Esophagus mucosa (tissue), 1 donor: ENCODE measurements at places on chromosomes 2 and 18. TPM values are rescaled to one million over a fixed set of nuclear protein-coding genes. Genes with fewer than 3 reads are reported as not detected.

DNA sequence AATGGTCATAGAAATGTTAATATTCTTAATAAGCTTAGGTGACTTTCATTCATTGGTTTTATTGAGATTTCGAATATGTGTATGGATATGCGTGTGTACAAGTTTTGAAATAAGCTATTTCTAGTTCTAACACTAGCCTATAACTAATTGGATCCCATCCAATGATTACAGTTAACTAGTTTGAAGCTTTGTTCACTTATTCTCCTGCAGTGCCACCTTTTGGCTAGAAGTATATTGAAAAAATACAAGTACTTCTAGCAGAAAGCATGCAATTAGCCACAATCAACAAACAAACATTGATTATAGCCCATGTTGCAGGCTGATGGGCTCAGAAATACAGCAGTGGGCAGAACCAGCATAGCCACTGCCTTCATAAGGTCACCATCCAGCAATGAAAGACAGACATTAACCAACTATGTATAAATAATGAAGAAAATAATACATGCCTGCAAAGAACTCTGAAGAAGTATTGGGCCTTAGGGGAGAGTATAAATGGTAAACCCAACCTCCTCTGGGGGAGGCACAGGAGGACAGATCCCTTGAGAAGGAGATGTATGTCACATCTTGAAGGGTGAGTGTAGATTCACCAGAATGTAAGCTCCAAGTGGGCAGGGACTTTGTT lies 5.1 kb upstream of the PIEZO2 start:
- ATAC-seq = no peak

DNA sequence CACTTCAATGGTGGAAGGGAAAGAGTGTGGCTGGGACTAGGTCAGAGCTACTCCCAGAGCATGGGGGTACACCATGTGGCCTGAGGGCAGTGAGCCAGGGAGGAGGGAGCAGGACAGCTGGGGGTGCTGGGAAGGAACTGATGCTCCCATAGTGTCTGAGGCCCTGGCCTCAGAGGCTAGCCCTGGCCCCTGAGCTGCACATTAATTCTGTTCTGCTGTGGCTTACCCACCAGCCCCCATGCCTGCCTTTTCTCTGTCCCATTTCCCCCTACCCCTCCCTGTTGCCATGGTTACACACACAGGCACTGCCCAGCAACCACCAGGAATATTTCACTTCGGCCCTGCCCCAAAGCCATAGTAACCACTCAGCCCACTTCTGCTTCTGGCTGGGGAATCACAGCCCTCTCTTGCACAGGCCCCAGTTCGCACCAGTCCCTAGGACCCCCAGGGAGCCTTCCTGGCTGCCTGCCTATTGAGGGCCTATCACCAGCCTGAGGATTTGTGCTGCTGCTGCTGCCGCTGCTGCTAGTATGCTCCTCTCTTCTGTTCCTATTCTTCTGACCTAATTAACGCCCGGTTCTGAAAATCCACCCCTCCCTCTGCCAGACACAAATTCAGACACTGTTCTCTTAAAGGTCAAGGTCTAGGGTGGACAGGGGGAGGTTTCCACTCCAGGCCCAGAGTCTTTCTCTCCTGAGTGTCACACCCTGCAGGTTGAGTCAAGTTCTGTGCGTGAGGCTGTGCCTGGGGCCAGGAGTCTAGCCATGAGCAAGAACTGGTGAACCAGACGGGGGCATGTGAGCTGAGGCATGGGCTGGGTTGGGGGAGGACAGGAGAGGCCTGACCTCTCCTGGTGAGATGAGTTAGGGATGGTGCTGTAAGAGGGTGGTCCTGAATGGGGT lies 87.1 kb upstream of the MCFD2 start:
- no peak for ATAC-seq

DNA sequence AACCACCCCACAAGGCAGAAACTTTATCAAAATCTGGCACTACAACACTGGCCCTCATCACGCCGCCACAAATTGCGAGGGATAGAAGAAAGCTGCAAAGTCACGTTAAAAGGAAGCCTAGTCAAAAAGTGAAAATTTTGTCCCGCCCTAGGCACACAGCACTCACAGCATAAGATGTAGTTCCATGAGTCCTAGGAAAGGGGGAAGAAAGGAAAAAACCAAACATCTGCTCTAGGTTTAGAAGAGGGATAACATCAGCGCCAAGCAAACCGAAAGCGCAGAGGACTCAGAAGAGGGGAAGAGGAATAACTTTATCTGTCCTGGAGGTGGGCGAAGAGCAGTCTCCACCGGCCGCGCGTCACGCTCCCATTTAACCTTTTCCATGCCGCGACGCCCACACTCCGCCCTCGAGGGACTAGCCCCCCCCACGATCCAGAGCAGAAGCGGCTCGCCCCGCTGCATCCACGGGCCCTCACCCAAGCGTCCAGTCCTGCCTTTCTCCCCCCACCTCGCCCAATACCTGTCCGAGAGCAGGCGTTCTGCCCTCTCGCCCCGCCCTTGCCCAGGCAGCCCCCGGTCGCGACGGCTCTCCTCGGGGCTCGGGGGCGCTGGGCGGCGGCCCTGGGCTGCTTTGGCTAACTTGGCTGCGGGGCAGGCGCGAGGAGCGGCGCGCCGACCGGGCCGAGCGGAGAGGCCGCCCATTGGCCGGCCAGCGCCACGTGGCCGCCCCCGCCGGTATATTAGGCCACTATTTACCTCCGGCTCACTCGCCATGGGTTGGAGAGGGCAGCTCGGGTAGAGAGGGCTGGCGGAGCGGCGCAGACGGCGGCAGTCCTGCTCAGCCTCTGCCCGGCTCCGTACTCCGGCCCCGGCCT lies at the start of gene HOXD1:
HOXD1 (plus strand) TSS at position 770 of the 875 bp plus-strand sequence. CDS start 134 bp downstream, outside the sequence.
- ATAC-seq = peak; percentile 83

- ATAC-seq = no peak
Observed at GRCh38 chr18:48364146-48364545, 45.0 kb downstream of the ZBTB7C start.

GRCh38 chr2:144379851-144380311 lies 140.0 kb downstream of the ZEB2 start:
- ATAC-seq = no peak

GRCh38 chr18:57505231-57505630 lies 70.1 kb downstream of the ONECUT2 start:
- no peak for ATAC-seq

DNA sequence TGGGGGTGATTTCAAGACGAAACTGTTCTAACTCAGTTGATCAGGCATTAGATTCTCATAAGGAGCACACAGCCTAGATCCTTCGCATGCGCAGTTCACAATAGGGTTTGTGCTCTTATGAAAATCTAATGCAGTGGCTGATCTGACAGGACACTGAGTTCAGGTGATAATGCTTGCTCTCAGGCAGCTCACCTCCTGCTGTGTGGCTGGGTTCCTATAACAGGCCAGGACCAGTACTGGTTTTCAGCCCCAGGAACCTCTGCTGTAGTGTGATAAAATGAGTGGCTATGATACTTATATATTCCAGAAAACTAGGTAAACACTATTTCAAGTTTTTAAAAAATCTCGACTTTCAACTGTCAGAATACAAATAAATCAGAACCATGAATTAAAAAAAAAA lies 271.4 kb downstream of the GALNT13 start:
- no peak for ATAC-seq

DNA sequence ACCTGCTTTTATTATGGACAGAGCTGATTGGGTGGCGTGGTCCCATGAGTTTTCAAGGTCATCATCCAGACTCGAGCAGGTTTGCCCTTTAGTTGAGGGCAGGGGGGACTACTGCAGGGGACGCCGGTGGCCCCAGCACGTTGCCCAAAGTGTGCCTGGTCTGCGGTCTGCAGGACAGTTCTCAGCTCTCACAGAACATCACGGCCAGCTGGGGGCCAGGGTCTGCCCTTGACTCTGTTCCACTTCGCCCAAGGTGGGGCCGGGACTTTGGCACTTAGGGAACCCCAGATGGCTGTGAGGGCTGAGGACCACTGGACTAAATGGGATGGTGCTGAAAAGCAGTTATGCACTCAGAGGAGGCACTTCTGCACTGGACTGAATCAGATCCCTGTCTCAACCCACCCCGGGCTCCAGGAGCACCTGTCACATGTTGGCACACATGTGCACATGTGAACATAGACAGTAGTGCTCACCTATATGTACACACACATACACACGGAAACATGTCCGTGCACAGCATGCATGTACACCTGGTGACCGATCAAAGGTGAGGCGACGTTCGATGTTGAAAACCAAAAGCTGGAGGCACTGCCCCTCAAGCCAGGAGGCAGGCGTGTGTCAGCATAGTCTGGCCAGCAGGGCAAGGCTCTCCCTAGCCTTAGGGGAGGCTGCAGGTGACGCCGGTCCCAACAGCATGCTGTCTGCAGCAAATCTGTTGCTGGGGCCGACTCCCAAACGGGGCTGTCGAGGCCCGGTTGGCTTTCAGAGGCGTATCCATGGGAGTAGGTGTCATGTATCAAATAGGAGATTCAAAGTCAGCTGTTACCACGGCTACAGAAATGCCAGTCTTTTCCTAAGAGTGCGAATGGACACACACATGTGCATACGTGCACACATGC lies 10.2 kb downstream of the ANO7 start:
- ATAC-seq = peak; percentile 7

GRCh38 chr18:34609986-34610648 lies 100.0 kb upstream of the DTNA start:
- ATAC-seq = no peak

GRCh38 chr2:228352048-228352447 lies 170.6 kb upstream of the SPHKAP start:
- ATAC-seq = no peak

- peak; percentile 32 for ATAC-seq
Observed at GRCh38 chr2:216160786-216161185, 51.6 kb downstream of the XRCC5 start.

- ATAC-seq = peak; percentile 98
Observed at GRCh38 chr2:196171248-196171871, at the start of gene STK17B. TSS of gene STK17B (minus strand) at chr2:196171578. CDS start at chr2:196163383, 8,195 bp downstream.

DNA sequence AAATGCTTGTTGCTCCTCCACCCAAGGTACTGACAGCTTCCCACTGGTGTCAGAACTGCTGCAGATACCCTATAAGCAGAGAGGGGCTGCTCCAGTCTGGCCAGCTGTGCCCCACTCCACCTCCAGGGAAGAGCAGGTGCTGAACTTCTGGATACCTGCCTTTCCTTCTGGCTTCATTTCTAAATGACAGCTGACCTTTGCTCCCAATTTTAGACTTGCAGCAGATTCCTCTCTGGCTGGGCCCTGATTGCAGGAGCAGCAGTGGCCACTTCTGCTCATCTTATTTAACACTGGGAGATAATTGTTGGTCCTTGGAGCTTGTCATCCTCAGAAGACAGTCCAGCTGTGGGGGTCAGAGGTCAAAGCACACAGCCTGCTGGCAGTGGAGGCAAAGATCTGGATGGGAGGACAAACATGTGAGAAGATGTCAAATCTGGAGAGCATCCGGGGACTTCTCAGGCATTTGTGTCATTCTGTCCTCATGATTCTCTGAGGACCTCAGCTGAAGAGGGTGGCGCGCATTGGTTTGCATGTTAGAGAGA lies 38.9 kb downstream of the SETBP1 start:
- ATAC-seq = no peak

DNA sequence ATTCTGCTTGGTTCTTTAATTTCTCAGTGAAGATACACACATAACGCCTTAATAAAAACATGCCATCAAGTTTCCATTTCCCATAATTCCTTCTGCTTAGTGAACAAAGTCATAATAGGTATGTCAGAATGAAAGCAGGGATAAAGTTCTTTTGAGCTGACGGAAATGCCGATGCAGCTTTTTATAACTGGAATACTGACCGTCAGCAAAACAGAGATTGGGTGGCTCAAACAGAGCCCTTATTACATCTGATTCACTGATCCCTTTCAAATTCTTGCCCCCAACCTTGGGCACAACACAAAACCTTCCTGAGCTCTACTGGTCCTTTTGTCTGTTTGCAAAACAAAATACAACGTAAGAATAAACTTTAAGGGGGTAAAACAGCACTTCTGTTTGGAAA lies 140.4 kb downstream of the CDH2 start:
- ATAC-seq = no peak

DNA sequence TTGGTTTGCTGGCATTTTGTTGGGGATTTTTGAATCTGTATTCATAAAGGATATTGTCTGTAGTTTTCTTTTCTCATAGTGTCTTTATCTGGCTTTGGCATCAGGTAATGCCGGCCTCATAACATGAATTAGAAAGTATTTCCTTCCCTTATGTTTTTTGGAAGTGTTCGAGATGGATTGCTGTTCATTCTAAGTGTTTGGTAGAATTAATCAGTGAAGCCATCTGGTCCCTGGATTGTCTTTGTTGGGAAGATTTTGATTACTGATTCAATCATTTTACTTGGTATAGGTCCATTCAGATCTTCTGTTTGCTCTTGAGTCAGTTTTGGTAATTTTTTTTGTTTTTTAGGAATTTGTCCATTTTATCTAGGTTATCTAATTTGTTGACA lies 22.3 kb downstream of the KIAA1328 start:
- no peak for ATAC-seq

DNA sequence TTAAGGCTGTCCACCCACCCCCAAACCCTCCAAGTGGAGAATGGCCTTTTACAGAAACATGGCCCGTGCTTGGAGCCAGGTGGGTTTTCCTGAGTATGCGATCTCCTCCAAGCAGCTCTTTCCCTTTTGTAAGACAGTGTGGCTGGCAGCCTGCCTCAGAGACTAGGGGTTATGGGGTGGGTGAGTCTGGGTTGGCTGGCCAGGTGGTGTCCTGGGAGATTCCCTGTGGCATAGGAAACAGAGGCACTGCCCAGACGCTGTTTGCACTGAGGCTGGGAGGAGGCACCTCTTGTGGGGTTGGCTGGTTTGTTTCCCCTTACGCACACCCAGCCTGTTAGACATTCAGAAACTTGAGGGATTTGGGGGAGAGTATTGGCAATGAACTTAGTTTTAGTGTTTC lies 82.3 kb upstream of the MCFD2 start:
- ATAC-seq = no peak

DNA sequence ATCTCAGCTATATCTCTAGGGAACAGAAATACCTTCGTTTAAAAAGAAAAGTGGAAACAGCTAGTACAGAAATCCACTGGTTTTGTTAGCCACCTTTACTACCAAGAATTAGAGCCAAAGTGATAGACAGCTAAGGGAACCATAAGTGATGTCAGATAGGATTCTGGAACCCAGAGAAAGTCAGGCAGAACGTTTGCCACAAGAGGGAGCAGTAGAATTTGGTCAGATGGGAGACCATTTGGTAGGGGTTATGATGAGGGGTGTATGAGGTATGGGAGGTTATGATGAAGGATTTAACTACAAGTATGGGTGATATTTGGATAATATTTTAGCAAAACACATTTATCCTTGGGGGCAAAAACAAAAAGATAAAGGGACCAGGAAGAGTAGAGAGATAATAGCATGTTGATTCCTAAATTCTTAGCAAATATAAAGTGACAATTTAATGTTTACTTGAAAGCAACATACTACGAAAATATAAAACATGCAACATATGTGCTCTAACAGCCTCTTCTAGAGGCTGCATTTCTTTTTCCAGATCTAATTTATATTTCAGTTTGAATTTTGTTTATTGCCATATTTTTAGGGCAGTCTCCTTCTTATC lies 3.3 kb downstream of the SLC8A1 start:
- no peak for ATAC-seq

- no peak for ATAC-seq
Observed at GRCh38 chr2:123047186-123047585, 977.9 kb upstream of the CNTNAP5 start.

EML6 gene
- total RNA-seq = 5.2 TPM

COLEC12 gene
- 0.68 TPM for total RNA-seq

ATOH8 gene
- 1.2 TPM for total RNA-seq

UGT1A3 gene
- 0.28 TPM for total RNA-seq

NT5DC4 gene
- total RNA-seq = not detected

CCL20 gene
- total RNA-seq = 2.8 TPM

NOL4 gene
- not detected for total RNA-seq

SP110 gene
- 9.1 TPM for total RNA-seq

ANO7 gene
- 0.12 TPM for total RNA-seq

RNU2-63P gene
- 5.2 TPM for total RNA-seq
